ENCODE measurements at places on chromosomes 7 and 10. TPM values are rescaled to one million over a fixed set of nuclear protein-coding genes. Genes with fewer than 3 reads are reported as not detected.
A peak's percentile ranks its signal among the peaks of the same experiment; 100 is the strongest.

DNA sequence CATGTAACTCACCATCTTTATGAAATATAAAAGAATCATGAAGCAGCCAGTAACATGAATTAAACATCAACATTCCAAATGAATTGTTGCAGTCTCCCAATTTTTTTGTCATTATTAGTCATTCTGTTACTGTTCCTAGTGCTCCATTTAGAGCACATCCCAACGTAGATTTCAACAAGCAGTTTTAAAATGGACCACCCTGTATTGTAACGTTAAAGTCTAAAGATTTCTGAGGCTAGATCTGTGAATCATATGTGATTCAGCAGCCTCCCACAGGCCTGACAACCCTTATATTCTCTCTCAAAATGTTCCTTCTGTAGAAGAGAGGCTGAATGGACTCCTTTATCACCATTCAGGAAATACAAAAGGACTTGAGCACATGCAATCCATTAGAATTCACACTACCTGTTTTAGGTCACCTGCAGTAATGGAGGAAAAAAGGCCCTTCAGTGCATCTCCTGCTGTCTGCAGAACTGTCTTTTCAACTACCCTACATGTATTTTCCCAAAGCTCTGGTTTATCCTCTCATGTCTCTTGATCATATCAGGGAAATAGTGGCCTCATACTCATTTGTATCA is 81.4 kb downstream of the CACNA2D1 start:
- no peak for DNase-seq

- DNase-seq: no peak
Observed at GRCh38 chr7:40720416-40720815, 585.6 kb downstream of the SUGCT start.

Gene GIMAP7
- not detected for polyA plus RNA-seq

DNA sequence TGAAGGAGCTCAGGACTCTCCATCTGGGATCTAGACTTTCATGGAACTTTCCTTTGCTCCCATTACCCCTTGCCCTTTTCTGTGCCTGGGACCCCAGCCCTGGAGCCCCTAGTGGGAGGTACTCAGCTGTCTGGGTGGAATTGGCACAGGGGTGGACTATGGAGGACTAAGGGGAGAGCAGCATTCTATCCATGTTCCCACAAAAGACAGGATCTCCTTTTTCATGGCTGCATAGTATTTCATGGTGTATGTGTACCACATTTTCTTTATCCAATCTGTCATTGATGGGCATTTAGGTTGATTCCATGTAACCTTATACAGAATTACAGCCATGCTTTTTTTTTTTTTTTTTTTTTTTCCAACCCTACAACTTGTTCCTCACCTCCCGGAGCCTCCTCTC is 89.1 kb downstream of the GALNT17 start:
- no peak for DNase-seq

DNA sequence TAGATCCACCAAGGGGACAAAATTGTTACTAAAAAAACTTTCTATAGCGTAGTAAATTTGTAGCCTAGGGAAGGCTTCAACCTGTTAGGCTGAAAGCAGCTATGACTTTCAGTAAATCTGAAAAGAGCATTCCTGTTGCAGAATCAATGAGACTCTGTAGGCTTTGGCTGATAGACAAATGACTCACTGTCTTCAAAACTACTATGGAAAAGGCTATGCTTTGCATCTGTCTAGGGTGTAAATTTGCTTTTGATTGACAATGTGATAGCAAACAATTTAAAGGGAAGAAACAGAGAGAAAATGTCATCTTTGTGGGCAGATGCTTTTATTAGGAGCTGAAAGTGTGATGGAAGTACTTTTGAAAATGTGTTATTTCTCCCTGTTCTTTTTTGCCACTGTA is 60.6 kb downstream of the ARL5B start:
- DNase-seq: no peak

Gene SEMA3E
- 1.2 TPM for polyA plus RNA-seq

Gene NOS3
- 0.51 TPM for polyA plus RNA-seq

Gene MMRN2
- polyA plus RNA-seq: 0.35 TPM

Gene SPDYE18
- not detected for polyA plus RNA-seq

DNA sequence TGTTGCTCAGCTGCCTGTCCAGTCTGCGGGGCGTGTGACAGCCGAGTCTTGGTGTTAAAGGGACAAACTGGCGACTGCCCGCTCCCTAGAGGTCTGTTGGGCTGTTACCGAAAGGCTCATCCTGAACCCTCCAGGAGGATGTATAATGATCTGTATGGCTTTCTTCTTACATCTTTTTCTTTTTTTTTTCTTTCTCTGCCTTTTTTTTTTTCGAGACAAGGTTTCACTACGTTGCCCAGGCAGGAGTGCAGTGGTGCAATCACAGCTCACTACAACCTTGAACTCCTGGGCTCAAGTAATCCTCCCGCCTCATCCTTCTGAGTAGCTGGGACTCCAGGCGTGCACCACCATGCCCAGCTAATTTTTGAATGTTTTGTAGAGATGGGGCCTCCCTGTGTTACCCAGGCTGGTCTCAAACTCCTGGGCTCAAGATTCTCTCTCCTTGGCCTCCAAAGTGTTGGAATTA is 857 bp downstream of the INTS15 start:
- no peak for DNase-seq

DNA sequence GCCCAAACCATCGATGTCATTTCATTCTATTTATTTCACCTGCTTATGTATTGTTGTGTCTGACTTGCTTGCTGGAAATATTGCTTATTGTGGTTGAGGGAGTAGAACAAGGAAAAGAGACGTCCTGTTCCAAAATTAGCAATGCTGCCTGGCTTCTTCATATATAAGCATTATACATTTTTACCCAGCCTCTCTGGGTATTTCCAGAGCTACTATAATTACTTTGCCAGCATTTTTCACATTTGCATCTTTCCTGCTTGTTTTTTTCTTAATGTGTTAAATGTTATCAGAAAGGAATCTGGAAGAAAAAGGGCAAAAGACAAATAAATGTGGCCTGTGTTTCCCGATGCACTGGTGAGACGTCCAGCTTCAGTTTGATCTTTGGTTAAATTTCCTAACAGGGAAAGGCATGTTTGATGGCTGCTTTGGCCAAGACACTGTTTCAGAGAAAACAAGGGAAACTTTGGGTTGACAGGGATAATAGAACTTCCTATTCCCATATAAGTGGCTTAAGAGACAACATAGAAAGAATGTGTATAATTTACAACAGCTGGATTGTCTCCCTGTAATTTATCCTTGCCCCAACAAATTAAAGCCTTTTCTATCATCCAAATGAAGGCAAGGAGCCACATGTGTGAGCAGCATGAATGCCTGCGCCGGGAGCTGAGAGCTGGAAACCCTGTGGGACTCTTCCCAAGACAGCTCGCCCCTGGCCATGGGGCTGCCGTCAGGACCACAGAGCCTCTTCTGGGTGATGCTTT is 671.1 kb upstream of the CELF2 start:
- DNase-seq: no peak

Gene ITGB8
- 0.39 TPM for polyA plus RNA-seq

- DNase-seq: no peak
Observed at GRCh38 chr10:85598646-85599045, 767.9 kb downstream of the GRID1 start.

GRCh38 chr10:102726274-102726673 is 11.8 kb downstream of the SFXN2 start:
- no peak for DNase-seq

GRCh38 chr10:99793819-99794218 is 11.4 kb downstream of the ABCC2 start:
- DNase-seq: no peak

DNA sequence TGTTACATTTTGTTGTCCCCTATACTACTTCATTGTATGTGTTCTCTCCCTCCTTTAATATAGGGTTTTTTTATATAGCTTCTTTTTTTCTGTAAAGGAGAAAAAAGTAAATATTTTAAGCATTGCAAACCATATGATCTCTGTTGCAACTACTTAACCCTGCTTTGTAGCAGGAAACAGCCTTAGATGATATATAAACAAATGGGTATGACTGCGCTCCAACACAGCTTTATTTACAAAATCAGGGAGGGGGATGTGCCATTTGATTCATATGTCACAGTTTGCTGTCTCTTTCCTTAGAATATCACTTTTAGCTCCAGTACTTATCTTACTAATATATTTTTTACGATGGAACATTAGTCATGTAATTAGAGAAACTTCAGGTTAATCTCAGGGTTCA is 155.2 kb upstream of the GNAI1 start:
- DNase-seq: no peak

DNA sequence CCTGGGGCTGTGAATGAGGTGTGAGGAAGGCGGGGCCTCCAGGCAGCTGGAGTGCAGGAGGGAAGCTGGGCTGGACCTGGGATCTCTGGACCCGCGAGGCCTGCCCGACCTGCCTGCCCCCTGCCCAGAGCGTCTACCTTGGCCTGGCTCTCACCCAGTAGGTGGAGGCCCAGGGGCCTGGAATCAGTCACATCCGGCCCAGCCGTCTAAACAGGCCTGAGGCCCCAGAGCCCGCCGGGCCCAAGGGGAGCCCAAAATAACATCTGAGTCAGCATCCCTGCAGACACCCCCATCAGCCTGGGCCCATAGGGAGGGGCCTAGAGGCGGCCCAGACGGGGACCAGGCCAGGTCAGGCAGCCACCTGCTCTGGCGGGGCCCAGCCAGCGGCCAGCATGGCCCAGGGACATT is 15.1 kb upstream of the ELN start:
- DNase-seq: no peak

DNA sequence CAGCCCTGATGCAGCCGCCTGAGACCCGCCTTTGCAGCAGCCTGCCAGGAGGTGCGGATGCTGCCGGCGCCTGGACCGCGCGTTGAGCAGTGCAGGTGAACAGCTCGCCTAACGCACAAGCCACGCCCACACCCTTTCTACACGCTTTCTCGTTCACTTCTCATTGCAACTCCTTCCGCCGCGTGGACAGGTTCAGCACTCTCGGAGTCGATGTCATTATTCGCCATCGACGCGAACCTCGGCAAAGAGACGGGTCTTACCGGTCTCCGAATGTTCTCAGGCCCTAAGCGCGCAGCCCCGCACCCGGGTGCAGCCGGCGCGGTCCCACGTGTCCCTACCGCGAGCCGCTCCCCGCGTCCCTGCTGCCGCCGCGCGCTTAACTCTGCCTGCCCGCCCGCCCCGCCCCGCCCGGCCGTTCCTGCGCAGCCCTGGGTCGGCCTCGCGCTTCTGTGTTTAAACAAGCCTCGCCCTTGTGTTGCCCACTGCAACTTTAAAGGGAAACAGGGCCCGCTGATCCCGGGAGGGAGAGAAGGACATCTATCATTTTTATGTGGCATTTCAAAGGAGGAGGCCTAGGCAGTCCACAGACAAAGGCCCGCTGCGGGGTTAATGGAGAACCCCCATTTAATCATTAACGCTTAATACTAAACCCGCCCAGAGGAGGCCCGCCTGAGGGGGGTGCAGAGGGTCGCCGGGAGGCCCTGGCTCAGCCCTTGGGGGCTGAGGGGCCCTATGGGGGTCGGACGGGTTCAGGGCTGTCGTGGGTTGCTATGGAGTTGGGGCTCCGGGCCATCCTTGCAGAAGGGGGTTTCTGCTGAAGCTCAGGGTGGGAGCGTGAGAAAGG is 128.5 kb downstream of the WDR11 start:
- peak; percentile 44 for DNase-seq

DNA sequence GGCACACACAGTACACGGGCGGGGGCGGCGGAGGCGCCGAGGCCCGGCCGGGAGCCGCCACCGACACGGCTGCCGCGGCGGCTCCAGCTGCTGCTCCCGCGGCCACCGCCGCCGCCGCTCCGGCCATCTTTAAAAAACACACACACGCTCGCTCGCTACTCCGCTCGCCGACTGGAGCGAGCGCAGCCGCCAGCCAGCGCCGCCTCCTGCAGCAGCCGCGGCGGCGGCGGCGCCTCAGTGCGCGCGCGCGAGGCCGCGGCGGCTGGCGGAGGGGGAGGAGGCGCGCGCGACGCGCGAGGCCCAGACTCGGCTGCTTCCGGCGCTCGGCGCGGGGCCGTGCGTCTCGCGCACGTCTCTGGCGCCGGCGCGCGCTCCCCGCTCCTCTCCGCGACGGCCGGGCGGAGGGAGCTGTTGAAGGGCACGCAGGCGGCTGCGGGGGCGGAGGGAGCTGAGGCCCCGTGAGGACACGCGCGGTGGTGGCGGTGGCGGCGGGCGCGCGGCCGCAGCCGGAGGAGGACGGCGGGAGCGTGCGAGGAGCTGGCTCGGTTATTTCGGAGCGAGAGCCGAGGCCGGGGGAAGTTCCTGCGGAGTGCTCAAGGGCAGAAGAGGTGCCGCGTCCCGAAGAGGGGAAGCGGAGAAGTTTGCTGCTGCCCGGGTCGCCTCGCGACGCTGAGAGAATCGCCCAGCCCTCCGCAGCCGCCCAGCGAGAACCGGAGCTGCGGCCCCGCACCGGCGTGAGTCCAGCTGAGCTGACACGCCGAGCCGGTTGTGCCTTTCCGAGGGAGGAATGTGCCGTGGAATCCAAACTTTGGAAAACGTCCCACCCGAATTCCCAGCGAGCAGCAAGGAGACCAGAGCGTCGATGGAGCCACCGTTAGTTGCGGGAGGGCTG is at the start of gene KDM7A:
Gene KDM7A (minus strand): TSS at position 173 of the 892 bp plus-strand sequence. CDS start 46 bp downstream, at position 127.
- peak; percentile 72 for DNase-seq

GRCh38 chr10:48231178-48231577 is 43.3 kb downstream of the FRMPD2 start:
- no peak for DNase-seq

Gene OPN4
- not detected for polyA plus RNA-seq

Gene HTRA1
- polyA plus RNA-seq: 31.9 TPM

- DNase-seq: no peak
Observed at GRCh38 chr7:139730746-139731612, 46.8 kb downstream of the HIPK2 start.

Gene HTR7
- 0.11 TPM for polyA plus RNA-seq
